ENCODE measurements at places on chromosomes 1 and 21. TPM values are rescaled to one million over a fixed set of nuclear protein-coding genes. Genes with fewer than 3 reads are reported as not detected.

The SEMA6C gene
- 175 TPM for total RNA-seq

The CD1E gene
- 1.3 TPM for total RNA-seq

DNA sequence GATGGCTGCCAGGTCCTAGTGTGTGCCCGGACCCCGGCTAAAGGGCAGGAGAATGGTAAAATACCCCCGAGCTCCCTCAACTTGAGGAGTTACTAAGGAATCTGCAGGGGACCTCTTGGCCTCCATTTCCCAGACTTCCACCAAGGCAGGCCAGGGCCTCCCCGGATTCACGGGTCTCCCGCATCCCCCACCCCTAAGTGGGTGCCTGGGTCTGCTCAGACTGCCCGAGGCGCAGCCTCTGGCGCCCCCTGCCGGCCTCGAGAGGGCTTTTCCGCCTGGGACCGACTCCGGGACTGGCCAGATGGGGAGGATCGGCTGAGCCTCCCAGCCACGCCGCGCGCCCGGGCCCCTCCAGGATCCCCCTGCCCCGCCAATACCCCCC is 1.7 kb downstream of the PLEKHG5 start:
- peaks cover 17% of the 10 kb centered on the region for H3K4me1 ChIP-seq
- H3K36me3 ChIP-seq = no peaks in the 10 kb centered on the region
- DNase-seq = peak; percentile 74
- no peak overlapping the region for H3K27ac ChIP-seq
- no peaks in the 10 kb centered on the region for H3K27me3 ChIP-seq
- peak overlapping the region; percentile 66 for H3K4me3 ChIP-seq

- no peak overlapping the region for H3K4me3 ChIP-seq
- no peaks in the 10 kb centered on the region for H3K27me3 ChIP-seq
- no peaks in the 10 kb centered on the region for H3K36me3 ChIP-seq
- no peaks in the 10 kb centered on the region for H3K4me1 ChIP-seq
- no peak overlapping the region for H3K27ac ChIP-seq
- DNase-seq = no peak
Measured at GRCh38 chr1:14320986-14321385, 277.5 kb upstream of the KAZN start.

Measured in testis (tissue), 5 donors.